ENCODE measurements at places on chromosomes 2 and 18.

DNA sequence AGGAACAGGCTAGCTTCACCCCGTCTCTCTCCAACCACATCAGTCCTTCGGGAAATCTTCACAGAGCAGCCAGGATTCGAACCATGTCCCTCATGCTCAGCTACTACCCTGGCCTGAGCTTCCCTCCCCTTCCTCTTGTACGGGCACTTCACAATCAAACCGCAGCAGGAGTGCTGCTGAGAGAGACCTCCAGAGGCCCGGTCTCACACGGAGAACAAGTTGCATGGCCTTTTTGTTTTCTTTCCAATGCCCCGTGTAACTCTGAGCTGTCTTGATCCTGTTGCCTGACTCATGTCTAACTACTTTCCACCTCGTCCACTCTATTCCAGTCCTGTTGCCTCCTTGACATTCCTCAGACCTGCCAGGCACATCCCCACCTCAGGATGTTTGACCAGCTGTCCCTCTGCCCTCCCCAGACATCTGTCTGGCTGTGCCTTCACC is 25.4 kb downstream of the FBLN7 start:
- DNase-seq: no peak

DNA sequence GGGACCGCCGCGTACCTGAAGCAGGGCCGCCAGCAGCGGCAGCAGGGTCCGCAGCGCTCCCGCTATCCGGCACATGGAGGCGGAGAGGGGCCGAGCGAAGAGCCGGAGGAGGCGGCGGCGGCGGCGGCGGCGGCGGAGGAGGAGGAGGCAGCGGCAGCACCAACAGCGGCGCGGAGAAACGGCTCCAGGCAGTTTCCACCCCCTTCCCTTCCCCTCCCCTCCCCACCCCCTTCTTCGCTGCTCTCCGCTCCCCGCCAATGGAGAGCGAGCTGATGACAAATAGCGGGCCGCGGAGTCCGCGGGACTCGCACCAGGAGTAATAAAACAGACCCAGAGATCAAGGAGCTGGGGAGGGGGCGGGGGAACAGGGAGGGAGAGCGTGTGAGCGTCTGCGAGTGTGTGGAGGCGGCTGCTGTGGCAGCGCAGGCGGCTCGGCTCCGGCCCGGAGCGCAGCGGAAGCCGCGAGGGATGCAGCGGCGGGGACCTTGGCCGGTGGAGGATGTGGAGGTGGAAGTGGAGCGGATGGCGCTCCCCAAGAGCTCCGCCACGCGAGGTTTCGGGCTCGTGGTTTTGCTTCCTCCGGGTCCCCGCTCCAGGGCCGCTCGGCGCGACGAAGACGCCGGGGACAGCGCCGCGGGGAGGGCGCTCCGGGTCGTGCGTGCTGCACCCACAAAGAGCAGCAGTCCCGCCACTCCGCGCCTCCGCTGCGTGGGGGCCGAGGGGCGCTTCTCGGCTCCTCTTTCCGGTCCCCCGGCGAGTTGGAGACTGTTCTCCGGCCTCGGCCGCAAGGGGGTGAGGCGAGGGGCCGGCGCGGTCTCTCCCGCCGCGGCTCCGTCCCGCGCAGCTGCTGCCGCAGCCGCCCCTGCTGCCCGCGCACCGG is at the start of gene CDH2:
TSS of gene CDH2 (minus strand) at position 183 of the 880 bp plus-strand sequence. CDS start at position 75, 108 bp downstream.
- peak; percentile 32 for DNase-seq

GRCh38 chr2:102932501-102932900 is 170.7 kb downstream of the TMEM182 start:
- no peak for DNase-seq

DNA sequence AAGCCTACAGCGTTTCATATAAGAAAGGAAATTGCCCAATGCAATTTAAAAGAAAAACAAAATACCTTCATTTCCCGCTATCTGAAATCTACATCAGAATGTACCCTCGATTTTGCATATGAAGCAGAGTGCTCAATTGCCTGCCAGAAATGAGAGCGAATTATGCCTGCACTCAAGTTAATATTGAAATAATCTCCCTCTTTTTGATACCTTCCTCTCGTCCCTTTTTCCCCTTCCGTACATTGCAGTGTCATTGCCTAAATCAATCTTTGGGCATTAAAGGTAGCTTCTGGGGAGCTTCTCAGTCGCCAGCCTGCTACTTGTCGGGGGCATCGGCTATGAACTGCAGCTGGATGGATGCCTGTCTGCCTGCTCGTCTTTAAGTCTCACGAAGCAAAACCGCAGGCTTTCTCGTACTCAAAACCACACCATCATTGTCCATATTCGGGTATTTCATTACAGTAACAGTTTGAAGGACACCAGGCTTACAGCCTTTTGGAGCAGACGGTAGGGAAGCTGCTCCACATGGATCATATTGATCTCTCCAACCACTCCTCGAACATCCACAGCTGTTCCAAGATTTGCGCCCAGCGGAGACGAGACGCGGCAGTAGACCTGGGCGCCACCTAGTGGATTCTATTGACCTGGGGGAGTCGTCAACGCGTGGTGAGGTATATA is 64.0 kb upstream of the HNRNPA3 start:
- peak; percentile 85 for DNase-seq

DNA sequence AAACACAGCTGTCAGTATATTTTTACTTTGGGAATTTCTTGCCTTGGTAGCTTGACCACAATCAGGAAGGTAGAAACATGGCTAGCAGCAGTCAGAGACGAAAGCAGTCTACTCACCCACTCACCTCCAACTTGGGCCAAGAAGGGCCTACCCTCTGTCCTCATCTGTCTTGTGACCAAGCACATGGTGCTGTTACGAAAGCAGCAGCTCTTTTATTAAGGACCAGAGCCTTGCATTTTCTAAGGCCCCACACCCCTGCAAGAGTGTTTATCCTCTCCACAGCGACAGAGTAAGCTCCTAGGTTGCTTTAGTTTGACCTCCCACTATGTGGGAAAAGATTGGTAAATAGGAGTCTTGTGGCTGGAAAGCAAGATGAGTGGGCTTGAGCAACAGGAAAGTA is 31.3 kb upstream of the MSTN start:
- DNase-seq: no peak

GRCh38 chr2:139609109-139609508 is 828.9 kb upstream of the NXPH2 start:
- DNase-seq: no peak

GRCh38 chr2:216195565-216196029 is 86.4 kb downstream of the XRCC5 start:
- DNase-seq: peak; percentile 44

- DNase-seq: no peak
These were observed 69.2 kb upstream of the EPHA4 start for GRCh38 chr2:221641181-221641871.

GRCh38 chr2:67259556-67260342 is 137.4 kb upstream of the ETAA1 start:
- no peak for DNase-seq

DNA sequence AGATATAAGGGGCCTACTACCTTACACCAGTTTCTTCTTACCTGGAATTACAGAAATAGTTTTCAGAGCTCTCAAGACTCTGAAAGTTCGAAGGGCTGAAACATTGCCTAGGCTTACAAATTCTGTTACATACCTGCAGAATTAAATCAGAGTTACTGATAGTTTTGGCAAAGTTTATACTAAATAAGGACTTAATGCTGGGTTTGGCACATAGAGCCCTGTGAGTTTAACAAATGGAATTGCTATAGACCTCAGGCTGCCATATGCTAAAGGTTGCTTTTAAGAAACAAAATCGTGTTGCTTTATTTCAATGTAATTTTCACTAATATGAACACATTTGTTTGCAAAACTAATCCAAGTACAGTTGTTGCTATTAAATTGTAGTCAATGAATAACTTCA is 40.1 kb downstream of the SCN3A start:
- no peak for DNase-seq

GRCh38 chr2:102520009-102520408 is 47.0 kb downstream of the SLC9A4 start:
- no peak for DNase-seq

DNA sequence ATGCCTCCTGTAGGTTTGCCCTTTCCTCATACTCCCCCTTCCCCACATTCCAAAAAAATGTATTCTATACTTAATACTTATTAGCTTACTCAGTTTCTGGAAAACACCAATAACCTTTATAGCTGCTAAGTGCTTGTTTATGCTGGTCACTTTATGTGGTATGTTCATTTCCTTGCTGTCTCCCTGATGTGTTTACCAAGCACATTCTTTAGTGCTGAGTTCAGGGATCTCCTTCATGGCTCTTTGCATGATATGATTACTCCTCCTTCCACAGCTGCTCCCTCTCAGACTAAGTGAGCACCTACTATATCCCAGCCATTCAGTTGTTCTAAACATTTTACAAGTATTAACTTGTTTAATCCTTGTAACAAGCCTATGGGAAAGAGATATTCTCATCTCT is 698.3 kb upstream of the FANCL start:
- no peak for DNase-seq

DNA sequence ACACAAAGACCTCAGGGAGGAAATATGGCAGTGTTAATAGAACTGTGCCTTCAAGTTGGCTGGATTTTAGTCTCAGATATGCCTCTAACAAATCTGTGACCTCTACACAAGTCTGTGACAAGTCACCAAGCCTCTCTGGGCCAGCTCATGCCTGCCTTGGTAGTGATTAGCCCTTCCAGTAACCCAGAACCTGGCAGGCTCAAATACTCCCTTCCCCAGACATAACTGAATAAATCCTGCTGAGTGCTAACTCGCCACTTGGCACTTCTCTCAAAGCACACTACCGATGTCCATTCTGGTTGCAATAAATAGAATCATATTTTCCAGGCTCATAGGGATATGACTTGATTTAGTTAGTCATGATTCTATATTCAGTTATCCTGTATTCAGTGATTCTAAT is 15.3 kb upstream of the THSD7B start:
- DNase-seq: no peak

DNA sequence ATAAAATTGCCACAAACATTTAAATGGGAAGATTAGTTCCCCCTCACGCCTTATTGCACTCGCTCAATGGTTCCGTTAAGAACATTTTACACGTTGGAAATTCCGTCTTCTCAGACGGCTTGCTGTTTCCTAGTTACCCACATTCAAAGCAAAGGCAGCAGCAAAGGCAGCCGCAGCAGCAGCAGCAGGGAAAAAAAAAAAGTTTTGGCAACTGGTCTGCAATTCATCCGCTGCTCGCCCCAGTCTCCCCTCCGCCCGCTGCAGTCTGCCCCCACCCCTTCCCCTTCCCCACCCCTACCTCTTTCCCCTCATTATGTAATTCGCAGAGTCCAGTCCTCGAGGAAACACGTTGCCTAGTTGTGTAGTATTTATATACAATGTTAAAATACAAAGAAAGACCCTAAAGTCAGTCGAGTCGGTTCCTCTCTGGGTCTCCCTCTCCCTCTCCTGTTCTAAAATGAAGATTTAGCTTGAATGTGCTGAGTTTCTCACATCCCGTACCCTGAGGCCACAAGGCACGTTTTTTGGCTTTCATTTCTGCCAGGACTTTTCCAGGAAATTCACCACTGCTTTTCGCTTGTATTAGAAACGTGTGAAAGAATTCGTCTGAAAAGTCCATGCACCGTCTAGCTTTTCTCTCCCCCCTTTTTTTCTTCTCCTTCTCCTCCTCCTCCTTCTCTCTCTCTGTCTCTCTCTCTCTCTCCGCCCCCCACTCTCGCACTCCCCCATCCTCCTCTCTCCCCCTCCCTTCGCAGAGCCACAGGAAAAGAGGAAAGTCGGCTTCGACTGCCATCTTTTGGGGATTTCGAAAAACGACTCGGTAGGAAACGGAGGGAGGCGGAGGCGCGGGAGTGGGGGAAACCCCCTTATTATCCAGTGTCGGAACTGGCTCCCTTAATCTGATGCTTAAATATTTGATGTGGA is 140.0 kb downstream of the MEIS1 start:
- no peak for DNase-seq

DNA sequence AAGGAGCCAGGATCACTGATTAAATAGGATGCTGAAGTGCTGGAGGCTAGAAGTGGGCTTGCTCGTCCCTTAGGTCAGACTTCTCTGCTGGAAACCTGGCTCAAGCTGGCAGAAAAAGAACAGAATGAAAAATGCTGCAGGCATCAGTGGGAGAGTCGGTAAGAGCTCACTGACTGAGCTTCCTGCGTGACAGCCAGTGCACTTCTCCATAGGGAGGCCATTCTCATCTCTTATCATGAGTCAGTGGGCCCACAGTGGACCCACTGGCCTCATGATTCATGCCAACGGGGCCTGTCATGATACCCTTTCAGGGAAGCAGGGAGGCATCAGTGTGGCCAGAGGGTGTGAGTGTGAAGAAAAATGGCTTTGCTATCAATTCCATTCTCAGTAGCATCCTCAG is 498.2 kb downstream of the PTPRM start:
- no peak for DNase-seq

- no peak for DNase-seq
These were observed 46.2 kb downstream of the COL4A4 start for GRCh38 chr2:227117852-227118251.

DNA sequence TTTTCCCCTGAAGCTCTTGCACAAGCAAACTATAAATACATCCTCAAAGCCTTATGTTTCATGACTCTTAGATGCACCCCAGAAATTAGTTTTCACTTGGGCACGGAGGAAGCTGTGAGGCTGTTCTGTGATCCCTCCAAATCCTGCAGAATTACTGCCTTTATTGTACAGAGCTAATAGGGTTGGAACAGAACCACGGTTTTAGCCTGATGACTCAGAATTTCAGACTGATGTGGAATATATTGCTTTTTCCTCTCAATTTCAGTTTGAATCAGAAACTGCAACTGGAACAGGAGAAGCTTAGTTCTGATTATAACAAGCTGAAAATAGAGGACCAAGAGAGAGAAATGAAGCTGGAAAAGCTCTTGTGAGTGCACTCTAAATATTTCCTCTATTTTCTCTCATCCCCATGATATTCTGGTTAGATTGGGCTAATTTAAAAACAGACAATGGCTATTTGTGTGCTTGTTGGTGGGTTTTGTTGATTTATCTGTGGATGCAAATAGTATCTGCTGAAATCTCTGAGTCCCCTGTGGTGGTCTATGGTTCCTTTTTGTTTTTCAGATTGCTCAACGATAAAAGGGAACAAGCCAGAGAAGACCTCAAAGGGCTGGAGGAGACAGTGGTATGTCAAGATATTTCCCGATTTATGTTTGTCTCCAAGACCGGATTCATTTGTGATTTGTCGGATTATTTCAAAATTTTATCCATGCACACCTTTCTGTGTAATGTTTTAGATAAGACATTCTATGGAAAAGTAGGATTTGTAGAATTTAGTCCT is 38.2 kb upstream of the LYPD6B start:
- no peak for DNase-seq

DNA sequence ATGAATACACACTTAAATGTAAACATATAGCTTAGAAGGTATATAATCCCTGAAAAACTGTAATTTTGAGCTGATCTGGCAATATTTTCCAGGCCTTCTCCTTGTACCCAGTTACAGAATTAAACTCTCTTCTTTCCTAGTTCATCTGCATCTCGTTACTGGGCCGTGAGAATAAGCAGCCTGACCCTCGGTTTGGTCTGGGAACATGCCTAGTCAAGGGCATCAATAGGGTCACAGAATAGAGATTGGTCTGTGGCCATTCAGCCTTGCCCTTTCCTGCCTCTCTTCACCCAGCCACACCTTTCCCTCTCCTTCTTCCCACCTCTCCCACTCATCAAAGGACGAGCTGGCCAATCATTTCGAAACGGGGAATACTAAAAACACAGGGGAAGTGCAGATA is 27.3 kb downstream of the SULT1C2 start:
- DNase-seq: no peak

- DNase-seq: no peak
These were observed 50.5 kb downstream of the QPCT start for GRCh38 chr2:37394796-37395555.

GRCh38 chr2:84817239-84817655 is 63.6 kb downstream of the TRABD2A start:
- DNase-seq: no peak

GRCh38 chr18:8654503-8655451 is 45.5 kb downstream of the RAB12 start:
- no peak for DNase-seq

GRCh38 chr2:231691251-231691772 is 17.0 kb upstream of the PTMA start:
- no peak for DNase-seq

GRCh38 chr2:34037157-34037556 is 438.1 kb upstream of the FAM98A start:
- DNase-seq: no peak
